ENCODE measurements at places on chromosomes 3 and 15. TPM values are rescaled to one million over a fixed set of nuclear protein-coding genes. Genes with fewer than 3 reads are reported as not detected.

GPR62 gene
- not detected for total RNA-seq

KLF15 gene
- total RNA-seq, result 4.4 TPM

SLC25A20 gene
- total RNA-seq, result 11.9 TPM

CSPG5 gene
- total RNA-seq, result under 0.01 TPM

GRCh38 chr3:195411836-195412235 is 31.0 kb downstream of the ACAP2 start:
- no peak overlapping the region for H3K4me3 ChIP-seq
- no peak overlapping the region for H3K27ac ChIP-seq
- H3K4me1 ChIP-seq, result peaks cover 8% of the 10 kb centered on the region
- no peak for DNase-seq
- no peaks in the 10 kb centered on the region for H3K36me3 ChIP-seq

DNA sequence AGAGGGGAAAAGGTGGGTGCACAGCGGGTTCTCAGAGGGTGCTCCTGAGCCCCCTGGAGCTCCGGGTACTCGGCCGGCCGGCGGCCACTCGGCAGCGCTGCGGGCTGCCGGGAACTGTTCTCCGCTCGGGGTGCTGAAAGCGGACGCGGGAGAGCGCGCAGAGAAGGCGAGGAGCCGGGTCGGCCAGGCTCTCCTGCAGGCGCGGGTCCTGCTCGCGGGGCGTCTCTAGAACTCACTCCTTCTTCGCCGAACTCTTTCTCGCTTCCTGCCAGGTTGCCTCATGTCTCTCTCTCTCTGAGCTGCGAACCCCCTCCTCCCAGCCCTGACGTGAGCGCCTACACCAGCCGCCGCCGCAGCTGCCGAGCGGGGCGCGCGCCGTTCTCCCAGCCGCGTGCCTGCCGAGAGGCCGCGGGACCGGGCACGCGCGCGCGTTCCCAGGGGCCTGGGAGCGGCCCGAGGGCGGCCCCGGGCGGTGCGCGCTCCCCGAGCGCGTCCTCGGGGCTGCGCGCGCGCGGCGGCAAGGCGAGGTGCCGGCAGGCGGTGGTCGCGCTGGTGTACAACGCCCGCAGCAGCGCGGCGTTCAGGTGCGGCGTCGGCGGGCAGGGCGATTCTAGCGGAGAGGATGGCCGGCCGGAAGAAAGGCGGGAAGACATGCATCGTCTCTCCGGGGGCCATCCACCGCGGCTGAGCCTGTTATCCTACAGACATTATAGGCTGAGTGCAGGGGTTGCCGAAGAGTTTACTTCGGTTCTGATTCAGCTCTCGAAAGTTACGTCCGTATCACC is at the start of gene PEX5L:
TSS of gene PEX5L (minus strand) at position 267 of the 785 bp plus-strand sequence. CDS start 338 bp downstream, outside the sequence.
- H3K27me3 ChIP-seq, result peaks cover 20% of the 10 kb centered on the region
- no peaks in the 10 kb centered on the region for H3K36me3 ChIP-seq
- peak; percentile 93 for DNase-seq
- H3K27ac ChIP-seq, result no peak within 1 kb of the TSS
- H3K4me1 ChIP-seq, result no peaks in the 10 kb centered on the region

GRCh38 chr15:87660251-87661129 is 596.0 kb downstream of the NTRK3 start:
- no peaks in the 10 kb centered on the region for H3K36me3 ChIP-seq
- no peak for DNase-seq
- H3K27me3 ChIP-seq, result no peaks in the 10 kb centered on the region
- no peak overlapping the region for H3K27ac ChIP-seq

DNA sequence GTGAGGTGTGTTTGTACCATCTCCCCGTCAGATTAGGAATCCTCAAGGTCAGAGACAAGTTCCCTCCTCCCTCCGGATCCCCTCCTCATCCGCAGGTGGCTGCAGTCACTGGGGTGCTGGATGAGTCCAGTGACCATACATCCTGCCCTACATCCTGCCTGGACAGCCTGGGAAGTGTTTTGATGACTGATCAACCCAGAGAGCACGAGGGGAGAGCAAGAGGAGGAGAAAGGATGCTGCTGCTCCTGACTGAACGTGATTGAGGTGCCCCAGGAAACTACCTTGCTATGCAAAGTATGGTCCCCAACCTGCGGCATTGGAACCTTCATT is 65.1 kb downstream of the SLC12A8 start:
- H3K36me3 ChIP-seq, result no peaks in the 10 kb centered on the region
- peaks cover 30% of the 10 kb centered on the region for H3K4me1 ChIP-seq
- no peak overlapping the region for H3K4me3 ChIP-seq
- no peak for DNase-seq

DNA sequence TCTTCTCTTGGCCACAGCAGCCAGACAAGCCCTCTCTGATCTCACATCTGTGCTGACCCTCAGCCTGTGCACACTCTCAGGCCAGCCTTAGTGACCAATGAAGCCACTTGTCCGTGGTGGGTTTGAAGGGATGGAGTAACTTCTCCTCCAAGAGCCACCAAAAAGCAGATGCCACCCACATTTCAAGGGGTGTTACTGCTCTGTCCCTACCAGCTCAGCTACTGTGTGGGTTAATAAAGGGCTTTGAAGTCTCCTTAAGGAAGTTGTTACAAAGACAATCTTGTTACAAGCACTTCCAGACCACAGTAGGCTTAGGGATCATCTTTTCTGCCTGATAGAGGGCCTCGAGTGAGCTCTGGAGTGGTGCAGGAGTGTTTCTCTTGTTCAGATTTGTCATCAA is 3.3 kb upstream of the CA12 start:
- H3K27me3 ChIP-seq, result no peaks in the 10 kb centered on the region
- no peaks in the 10 kb centered on the region for H3K36me3 ChIP-seq
- DNase-seq, result no peak
- peaks cover 23% of the 10 kb centered on the region for H3K4me1 ChIP-seq
- no peak overlapping the region for H3K27ac ChIP-seq
- no peak overlapping the region for H3K4me3 ChIP-seq

GRCh38 chr3:22988566-22988965 is 214.6 kb upstream of the UBE2E2 start:
- H3K4me1 ChIP-seq, result no peaks in the 10 kb centered on the region
- no peak overlapping the region for H3K27ac ChIP-seq
- no peak for DNase-seq
- no peaks in the 10 kb centered on the region for H3K27me3 ChIP-seq
- H3K36me3 ChIP-seq, result no peaks in the 10 kb centered on the region

- H3K4me1 ChIP-seq, result no peaks in the 10 kb centered on the region
- H3K27me3 ChIP-seq, result no peaks in the 10 kb centered on the region
- DNase-seq, result peak; percentile 52
- H3K36me3 ChIP-seq, result peaks cover 52% of the 10 kb centered on the region
- no peak overlapping the region for H3K27ac ChIP-seq
- H3K4me3 ChIP-seq, result no peak overlapping the region
These were observed 51.7 kb downstream of the GRIP2 start for GRCh38 chr3:14488286-14489041.

DNA sequence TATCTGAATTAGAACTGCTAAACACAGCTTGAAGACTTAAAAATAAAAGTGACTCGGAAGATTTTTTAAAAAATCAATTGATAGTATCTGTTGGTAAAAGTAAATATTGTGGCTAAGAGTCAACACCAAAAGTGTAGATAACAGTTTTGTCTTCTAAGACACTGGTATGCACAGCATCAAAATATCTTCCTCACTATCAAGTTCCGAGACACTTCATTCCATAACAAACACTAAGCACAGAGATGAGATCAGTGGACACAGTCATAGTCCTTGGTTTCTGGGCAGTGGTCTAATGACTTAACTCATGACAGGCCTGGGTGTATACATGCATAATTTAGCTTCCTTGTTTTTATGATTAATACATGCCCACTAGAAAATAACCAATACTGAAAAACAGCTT is 63.2 kb downstream of the PXYLP1 start:
- no peaks in the 10 kb centered on the region for H3K27me3 ChIP-seq
- no peak for DNase-seq
- H3K4me3 ChIP-seq, result peak overlapping the region; percentile 42
- H3K4me1 ChIP-seq, result peaks cover 17% of the 10 kb centered on the region
- no peaks in the 10 kb centered on the region for H3K36me3 ChIP-seq

DNA sequence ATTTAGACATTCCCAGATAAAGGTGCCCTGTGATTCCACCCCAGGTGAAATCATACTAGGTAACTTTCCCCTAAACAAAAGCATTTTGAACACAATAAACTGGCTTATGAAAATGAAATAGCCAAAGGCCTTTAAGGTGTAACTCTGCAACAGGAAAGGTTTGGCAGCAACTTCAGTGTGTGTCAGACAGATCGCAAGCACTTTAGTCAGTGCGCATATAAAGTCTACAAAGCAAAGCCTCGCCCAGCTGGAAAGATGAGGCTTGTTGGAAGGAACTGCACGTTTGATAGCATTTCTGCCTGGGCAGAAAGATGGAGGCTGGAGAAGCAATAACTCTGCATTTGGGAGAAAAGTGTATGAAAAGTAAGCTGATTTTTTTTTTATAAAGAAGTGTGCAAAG is 57.9 kb downstream of the PRICKLE2 start:
- H3K27ac ChIP-seq, result no peak overlapping the region
- peaks cover 26% of the 10 kb centered on the region for H3K4me1 ChIP-seq
- no peaks in the 10 kb centered on the region for H3K36me3 ChIP-seq
- no peak overlapping the region for H3K4me3 ChIP-seq

DNA sequence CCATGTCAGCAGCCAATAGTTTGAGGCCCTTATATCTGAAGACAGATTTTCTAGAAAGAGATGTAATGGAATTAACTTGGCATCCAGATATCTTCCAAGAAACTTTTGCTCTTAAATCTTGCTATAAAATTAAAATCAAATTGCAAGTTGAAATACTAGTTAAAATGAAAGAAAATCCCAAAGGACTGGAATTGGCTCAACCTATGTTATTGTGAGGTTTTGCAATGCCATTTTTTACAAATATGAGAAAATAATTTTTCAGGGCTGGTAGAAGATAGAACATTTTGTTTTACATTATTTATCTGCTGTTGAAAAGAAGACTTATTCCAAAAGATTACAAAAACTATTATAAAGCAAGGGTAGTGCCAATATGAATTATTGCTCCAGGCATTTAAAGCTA is 92.2 kb upstream of the AGTR1 start:
- no peaks in the 10 kb centered on the region for H3K27me3 ChIP-seq
- no peak overlapping the region for H3K4me3 ChIP-seq
- H3K36me3 ChIP-seq, result no peaks in the 10 kb centered on the region
- no peak for DNase-seq
- H3K27ac ChIP-seq, result no peak overlapping the region

Measured in osteoblast (primary cell).